Aorta (tissue), 5 donors: ENCODE measurements at places on chromosomes 11 and 22. TPM values are rescaled to one million over a fixed set of nuclear protein-coding genes. Genes with fewer than 3 reads are reported as not detected.

- H3K36me3 ChIP-seq, result no peaks in the 10 kb centered on the region
- H3K27ac ChIP-seq, result no peak overlapping the region
- H3K4me3 ChIP-seq, result no peak overlapping the region
- DNase-seq, result no peak
- no peaks in the 10 kb centered on the region for H3K27me3 ChIP-seq
These were observed 15.2 kb downstream of the PRPF19 start for GRCh38 chr11:60891103-60891741.

DNA sequence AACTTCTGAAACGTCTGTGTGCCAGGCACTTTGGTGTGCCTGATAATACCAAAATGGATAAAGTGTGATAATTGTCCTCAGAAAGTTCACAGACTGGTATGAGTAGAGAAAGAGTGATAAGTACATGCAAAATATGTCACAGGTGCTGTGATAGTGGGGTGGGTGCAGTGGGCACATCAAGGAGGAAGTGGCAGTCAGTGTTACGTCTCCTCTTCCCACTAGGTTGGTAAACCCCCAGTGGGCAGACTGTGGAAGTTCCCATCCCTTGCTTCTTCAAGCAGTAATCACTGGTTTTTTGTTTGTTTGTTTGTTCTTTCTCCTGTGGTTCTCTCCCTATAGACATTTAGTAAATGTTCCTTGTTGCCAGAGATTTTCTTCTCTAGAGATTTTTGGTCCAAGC lies 5.4 kb downstream of the RNF121 start:
- H3K27ac ChIP-seq, result no peak overlapping the region
- H3K4me1 ChIP-seq, result peaks cover 1% of the 10 kb centered on the region
- H3K27me3 ChIP-seq, result no peaks in the 10 kb centered on the region
- no peak for DNase-seq
- H3K36me3 ChIP-seq, result no peaks in the 10 kb centered on the region
- H3K4me3 ChIP-seq, result no peak overlapping the region

DNA sequence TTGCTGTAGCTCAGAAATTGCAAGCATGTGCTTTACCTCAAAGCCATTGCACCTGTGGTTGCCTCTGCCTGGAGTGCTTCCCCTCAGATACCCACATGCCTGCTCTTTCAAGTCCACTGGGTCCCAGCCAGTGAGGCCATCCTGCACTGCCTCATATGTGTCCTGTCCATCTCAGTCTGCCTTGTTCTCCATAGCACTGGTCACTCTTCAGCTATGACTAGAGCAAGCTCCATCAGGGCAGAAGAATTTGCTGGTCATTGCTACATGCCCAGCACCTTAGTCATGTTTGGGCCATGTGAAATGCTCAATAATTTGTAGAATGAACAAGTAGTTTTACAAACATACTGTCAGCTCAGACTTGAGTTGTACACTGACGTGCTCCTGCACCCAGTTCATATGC lies 64.4 kb upstream of the HORMAD2 start:
- H3K36me3 ChIP-seq, result peaks cover 4% of the 10 kb centered on the region
- H3K27ac ChIP-seq, result no peak overlapping the region
- H3K4me1 ChIP-seq, result no peaks in the 10 kb centered on the region
- H3K4me3 ChIP-seq, result no peak overlapping the region
- H3K27me3 ChIP-seq, result no peaks in the 10 kb centered on the region

LYVE1 gene
- 165 TPM for total RNA-seq

DNA sequence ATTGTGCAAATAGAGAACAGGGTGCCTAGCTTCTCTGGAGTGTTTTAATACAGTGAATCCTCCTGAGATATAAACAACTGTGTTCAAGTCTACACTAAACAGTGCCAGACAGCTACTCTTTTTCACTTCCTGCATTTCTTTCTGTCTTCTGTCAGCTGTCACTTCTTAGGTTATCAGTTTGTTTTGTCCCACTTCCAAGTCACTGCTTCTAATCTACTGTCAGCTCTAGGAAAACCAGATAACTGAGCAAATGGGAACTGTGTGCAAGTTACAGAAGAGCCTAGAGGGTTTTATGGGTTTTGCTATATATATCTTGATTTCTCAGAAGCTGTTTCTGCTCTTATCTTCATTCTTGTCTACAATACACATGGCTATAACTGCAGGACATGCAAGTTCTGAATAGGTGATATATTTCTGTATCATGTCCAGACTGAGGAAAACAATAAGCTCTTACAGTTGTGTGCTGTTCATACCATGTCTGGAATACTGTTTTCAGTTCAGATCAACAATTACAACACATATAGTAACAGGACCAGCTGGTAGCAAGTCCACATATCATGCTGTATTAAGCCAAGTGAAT lies 5.8 kb downstream of the PITPNB start:
- peak overlapping the region; percentile 29 for H3K27ac ChIP-seq
- H3K4me1 ChIP-seq, result peaks cover 5% of the 10 kb centered on the region
- H3K4me3 ChIP-seq, result no peak overlapping the region
- H3K27me3 ChIP-seq, result no peaks in the 10 kb centered on the region
